ENCODE measurements at places on chromosomes 6 and 20.

DNA sequence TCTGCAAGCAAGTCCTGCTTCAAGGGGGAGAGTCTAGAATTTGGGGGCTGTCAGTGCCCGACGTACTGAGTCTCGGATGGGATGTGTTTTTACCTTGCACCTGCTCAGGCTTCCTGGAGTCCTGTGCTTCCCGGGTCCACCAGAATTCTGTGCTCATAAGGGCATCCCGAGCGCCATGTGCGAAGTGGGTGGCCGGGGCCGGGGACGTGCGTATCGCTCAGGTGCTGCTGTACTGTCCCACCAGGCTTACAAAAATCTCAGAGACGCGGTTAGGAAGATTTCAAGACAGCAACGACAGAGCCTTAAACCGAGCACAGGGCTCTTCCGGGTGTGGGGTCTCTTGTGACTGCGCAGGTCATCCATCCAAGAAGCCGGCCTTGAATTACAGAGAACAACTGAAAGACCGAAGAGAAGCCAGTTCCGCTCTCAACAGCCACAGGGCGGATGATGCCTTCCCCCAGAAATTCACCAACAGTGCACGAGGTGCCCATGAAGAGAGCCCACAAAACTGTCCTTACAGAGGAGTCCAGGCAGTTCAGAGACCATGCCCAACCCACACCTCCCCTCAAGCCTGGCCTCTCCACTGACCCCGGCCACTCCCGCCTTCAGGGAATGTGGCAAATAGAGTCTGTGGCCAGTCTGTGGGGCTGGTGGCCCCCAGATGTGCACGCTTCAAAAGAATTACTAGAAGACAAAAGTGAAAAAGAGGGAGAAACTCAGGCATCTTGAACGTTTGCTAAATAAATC is 104.7 kb downstream of the PXDC1 start:
- no peak for DNase-seq

GRCh38 chr6:122399055-122399347 is 451 bp upstream of the HSF2 start:
- no peak for DNase-seq

DNA sequence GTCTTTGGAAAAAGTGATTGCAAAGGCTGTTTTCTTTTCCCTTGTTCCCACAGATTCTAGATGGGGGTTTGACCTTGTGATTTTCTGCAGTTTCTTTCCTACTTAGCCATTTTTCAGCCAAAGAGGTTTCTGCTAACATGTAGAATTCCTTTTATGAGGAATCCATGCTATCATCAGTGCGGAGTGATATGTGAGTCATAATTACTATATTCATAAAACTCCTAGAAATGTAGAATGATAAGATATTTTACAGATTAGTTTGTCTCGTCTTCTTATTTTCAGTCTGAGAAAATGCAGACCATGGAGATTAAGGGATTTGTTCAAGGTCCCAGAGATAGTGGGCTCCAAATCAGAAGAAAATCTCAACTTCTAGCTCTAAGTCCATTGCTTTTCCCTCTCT is 98.6 kb downstream of the KCNQ5 start:
- DNase-seq, result no peak

DNA sequence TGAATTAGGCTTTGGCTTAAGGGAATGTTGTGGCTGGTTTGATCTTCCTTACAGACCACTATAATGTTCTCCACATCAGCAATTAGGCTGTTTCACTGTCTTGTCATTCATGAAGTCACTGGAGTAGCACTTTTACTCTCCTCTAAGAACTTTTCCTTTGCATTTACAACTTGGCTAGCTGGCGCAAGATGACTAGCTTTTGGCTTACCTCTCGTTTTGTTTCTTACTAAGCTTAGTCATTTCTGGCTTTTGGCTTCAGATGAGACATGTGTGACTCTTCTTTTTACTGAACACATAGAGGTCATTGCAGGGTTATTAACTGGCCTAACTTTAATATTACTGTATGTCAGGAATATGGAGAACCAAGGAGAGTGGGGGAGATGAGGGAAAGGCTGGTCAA is 143.2 kb downstream of the PTCHD4 start:
- no peak for DNase-seq

DNA sequence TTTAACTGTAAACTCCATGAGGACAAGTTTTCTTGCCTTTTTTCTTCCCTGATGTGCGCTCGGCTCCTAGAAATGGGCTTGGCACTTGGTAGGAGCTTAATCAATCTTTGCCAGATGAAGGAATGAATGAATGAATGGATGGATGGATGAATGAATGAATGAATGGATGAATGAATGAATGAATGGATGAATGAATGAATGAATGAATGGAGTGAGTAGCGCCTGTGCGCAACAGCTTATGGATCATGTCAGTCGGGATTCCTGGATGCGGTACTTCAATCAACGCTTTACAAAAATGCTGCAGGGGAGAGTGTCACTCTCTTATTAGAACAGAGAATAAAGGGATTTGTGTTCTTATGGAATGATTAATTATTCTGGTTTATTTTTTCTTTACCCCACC is 267.3 kb downstream of the TFAP2C start:
- no peak for DNase-seq

DNA sequence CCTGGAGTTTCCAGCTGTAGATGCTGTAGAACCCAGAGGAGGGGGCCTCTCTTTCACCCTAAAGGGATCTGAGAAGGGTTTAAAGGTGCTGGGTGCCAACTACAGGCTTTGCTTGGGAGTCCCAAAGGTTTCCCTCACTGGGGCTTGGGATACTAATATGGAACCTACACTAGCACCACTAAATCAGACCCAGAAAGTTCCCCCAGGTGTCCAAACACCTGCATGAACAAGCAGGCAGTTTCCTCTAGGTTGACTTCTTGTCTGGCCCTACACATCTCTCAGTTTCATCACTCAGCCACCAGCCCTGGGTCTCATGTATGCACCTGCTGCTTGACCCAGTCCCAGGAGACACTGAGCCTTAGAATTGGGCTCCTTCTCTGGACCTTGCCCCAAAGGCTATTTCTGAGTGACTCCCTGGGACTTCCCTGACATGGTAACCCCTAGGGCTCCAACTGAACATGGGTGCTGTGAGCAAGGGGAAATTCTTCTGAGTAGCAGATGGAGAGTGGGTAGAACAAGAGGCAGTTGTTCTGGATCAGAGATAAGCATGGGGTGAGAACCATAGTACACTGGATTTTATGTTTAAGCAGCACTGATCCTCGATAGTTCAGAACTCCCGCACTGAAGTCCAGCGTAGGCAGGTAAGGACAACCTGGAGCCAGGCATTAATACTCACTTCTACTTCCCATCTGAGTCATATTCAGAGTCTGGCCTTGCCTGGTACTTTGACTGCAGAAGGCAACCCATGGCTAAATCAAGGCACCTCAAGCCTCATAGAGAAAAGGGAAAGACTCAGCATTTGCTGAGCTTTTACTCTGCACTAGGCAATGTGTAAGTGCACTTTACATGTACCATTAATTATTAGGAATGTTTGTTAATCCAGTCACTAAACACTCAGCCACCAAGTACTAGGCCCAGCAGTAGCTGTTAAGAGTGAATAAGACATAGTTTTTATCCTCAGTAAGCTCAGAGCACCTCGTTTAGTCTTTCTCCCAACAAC is 16.8 kb downstream of the BCL2L1 start:
- DNase-seq, result no peak

DNA sequence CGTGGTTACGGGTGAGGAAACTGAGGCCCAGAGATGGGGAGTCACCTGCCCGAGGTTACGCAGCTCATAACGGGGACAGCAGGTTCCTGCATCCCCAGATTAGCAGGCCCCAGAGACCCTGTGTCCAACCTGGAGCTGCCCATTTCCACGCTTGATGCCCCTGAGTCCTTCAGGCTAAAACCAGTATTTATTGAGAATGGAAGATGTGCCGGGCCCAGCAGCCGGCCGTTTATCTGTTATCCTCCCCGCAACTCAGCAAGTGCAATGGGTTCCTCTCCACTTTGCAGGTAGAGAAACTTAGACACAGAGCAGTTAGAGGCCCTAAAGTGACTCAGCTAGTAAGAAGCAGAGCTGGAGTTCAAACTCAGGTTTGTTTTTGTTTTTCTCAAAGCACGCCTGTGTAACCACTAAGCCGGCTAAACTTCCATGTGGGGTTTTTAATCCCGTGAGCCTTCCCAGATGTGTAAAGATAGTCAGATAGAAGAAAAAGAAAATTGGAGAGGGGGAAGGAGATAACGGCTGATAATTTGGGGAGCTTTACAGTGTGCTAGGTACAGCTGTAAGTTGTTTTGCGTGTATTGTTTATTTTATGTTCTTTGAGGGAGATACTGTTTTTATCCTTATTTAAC is 775 bp downstream of the PFDN4 start:
- DNase-seq, result peak; percentile 51

DNA sequence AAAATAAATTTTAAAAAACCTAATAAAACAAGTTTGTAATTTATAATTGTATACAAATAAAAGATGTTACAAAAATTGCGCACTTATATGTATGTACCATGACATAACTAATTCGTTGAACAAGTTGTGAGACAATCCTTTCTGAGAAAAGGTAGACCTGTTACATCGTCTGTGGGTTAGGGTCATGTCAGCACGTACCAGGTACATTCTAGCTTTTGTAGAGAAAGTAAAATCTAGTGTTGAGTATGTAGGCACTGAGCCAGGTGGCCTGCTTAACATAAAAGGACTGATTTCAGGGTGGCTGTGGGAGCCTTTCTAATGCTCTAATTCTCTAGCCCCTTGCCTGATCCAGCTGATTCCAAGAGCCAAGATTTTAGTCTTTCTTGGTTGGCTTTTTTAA is 10.4 kb downstream of the RPL7L1 start:
- peak; percentile 33 for DNase-seq

DNA sequence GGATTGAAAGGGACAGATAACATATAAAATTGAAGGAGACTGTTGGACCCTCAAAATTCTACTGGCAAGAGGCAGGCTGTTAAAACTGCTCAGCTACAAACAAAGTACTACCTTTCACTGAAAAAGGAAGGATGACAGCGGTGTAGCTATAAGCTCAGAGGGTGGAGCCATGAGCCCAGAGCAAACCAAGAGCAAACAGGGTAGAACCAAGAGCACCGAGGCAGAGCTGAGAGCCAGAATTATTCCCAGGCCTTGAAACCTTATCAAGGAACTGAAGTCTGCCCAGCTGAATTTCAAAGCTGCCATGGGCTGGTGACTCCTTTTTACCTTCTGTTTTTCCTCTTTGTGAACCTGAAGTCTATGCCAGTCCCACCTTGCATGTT is 74.7 kb upstream of the SLC4A11 start:
- DNase-seq, result peak; percentile 22

DNA sequence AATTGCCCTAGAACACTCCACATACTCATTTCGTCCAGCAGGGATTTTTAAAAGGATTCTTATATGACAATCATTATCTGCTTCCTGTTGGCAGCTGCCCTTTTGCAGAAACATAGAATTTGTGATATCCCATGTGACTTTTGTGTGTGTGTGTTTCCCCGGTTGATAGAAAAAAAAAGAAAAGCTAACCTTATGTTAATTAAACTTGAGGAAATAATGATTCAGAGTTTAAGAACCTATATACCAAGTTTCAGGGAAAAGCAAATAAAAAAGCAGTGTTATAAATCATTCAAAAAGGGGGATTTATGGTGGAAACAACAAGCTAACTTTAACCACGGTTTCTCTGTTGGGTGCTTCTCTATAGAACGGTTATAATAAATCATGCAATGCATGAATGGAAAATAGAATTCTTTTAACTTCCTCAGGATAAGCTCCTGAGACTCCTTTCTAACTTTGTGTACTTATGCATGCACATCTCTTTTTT is 826.9 kb upstream of the EYS start:
- no peak for DNase-seq

GRCh38 chr6:43395776-43396175 is 26.3 kb upstream of the ZNF318 start:
- DNase-seq, result no peak

GRCh38 chr6:85417336-85417735 is 32.5 kb upstream of the NT5E start:
- DNase-seq, result no peak

DNA sequence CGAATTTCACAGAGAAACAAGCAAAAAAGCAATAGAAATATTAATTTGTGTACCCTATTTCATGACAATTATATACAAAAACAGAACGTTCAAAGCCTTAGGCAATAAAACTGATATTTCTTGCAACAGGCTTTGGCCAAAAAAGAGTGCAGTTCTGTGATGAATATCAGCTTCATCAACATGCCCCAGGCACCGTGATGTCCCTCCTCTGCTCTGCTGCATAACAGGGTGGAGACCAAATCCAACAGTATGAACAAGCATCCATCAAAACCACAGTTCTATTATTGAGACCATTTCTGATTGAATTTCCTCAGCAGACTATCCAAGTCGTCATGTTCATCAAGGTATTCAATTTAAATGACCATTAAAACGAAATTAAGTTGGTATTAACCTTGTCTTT is 722.6 kb upstream of the NRSN1 start:
- no peak for DNase-seq

DNA sequence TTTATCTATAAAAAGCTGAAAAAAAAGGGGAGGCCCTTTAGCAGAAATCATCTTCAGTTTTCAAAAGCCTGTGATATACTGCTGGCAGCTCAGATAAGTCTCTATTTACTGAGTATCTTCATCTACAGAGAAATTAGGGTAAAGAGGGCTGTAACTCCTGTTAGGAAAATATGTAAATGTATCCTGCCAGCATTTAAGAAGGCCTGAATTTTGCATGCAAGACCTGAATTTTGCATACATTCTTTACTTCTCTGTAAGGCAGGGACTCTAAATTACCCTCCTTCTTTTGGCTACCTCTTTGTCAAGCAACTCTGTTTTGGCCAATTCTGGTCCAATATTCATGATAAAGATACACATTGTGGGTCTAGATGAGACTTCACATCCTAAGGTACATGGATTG is 150.6 kb upstream of the SPACA1 start:
- peak; percentile 26 for DNase-seq

GRCh38 chr6:44976677-44977641 is 351.2 kb upstream of the RUNX2 start:
- peak; percentile 4 for DNase-seq

- DNase-seq, result no peak
Observed at GRCh38 chr6:161389756-161390155, 115.9 kb upstream of the AGPAT4 start.

DNA sequence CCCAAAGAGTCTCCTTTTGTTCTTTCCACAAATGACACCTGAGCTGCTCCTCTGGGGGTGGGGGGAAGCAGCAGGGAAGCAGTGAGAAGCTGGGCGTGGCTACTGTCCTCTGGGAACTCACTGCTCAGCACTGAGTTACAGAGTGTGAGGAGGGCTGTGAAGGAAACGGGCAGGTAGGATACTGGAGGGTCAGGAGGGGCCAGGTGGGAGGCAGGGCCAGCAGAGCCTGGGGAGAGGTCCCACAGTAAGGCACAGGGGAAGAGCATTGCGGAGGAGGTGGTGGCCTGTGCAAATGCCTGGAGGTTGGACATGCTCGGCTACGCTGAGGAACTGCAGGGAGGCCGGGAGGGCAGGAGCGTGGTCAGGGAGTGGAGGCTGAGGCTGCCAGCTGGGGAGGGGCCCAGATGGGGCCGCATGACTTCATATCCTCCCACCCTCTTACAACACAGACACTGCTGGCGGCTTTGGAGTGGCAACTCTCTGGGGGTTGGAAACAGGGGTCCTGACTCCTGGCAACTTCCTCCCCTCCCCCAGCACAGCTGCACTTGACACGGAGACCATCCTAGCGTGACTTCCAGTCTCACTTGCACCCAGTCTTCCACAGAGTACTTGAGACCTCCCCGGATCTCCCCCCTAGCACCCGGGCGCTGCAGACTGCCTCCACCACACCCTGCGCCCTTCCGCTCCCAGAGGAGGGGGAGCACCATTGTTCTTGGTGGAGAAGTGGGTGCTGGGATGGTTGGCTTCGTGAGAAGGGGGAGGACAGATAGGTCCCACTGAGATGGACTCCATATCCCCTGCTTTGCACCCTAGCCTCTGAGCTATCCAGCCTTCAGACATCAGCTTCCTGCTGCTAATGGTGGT is 34.2 kb downstream of the RBM38 start:
- peak; percentile 49 for DNase-seq

- DNase-seq, result no peak
Observed at GRCh38 chr20:51362254-51362653, 180.3 kb downstream of the NFATC2 start.
